ENCODE measurements at places on chromosomes 6 and 20.

DNA sequence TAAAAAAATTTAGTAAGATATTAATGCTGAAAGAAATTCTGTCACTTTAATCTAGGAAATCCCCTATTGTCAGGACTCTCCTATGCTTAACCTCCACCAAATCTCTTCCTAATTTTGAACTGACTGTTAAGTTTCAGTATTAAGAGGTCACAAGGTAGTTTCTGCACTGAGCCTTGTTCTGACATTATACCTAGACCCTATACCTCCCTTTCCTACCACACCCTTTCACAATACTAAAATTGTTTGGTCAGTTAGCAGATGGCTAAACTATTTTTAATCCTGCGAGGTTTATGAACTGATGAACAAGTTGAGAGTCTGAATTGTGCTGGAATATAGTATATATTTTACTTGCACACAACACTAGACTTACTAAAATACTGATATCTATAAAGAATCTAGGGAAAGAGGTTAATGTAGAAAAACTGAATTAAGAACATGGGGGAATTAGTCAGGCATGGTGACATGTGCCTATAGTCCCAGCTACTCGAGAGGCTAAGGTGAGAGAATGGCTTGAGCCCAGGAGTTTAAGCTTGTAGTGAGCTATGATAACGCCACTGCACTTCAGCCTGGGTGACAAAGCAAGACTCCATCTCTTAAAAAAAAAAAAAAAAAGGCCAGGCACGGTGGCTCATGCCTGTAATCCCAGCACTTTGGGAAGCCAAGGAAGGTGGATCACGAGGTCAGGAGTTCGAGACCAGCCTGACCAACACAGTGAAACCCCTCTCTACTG lies 51.5 kb downstream of the HBS1L start:
- DNase-seq = no peak

GRCh38 chr6:29528988-29529560 lies 30.5 kb downstream of the UBD start:
- no peak for DNase-seq

GRCh38 chr6:105794239-105794638 lies 291.9 kb upstream of the PRDM1 start:
- DNase-seq = no peak

DNA sequence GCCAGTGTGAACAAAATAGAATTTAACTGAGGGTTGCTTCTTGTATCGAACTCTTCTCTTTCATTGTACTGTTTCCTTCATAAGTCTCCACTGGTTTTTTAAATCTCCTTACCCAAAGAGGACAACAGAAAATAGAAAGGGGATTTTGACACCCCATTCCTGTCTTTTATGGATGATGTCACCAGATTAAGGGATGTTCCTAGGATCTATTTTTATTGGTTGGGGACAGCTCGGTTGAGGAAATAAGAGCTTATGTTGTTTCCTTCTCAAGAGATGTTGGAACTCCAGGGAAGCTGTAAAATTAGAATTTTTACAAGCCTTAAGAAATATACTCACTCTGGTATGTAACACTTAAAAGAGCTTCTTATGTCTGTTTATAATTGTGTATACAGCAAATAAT lies 171.5 kb downstream of the PHF3 start:
- no peak for DNase-seq

- DNase-seq = no peak
Observed at GRCh38 chr6:152353440-152353839, 283.7 kb downstream of the SYNE1 start.

DNA sequence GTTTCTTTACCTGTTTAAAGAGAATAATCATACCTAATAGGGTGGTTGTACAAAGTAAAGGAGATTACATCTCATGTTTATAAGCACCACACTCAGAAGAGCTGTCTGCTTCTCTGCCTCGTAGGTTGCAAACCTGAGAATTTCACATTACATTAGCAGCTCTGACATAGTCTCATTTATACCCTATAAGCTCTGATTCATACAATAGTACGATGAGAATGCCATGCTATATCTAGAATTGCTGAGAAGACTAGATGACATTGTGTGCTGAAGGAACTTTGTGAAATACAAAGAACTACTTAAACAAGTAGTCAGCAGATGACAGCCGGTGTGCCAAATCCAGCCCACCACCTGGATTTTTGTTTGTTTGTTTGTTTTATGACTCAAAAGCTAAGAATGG lies 121.2 kb downstream of the ADAT2 start:
- DNase-seq = no peak

DNA sequence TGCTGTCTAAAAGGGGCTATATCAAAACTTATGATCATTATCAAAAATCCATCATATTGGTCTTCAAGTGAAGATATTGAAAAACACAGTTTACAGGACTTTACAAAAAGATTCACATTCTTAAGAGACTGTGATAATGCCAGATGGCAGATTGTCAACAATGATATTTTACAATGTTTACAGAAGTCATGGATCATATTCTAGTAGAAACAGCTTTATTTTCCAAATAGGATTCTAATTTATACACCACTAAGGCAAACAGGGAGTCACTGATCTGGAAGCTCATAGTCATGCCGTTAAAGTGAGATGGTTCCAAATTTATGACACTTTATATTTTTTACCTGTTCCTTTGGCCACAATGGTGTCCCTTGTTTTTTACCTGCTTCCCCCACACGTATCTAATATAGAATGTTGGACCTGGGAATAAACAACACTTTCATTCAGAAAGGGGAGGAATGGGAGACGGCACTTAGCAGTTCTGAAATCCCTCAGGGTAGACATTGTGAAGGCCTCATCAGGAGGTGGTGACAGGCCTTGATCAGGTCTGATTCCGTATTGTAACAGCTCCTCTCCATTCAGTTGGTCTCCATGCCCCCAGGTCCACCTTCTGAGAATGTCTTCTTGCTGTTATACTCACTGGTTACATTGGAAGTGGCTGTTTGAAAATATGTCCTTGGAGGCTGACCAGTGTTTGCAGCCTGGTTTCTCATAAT lies 228.6 kb downstream of the ADGB start:
- no peak for DNase-seq

GRCh38 chr6:168149015-168149414 lies 70.0 kb upstream of the FRMD1 start:
- DNase-seq = no peak

DNA sequence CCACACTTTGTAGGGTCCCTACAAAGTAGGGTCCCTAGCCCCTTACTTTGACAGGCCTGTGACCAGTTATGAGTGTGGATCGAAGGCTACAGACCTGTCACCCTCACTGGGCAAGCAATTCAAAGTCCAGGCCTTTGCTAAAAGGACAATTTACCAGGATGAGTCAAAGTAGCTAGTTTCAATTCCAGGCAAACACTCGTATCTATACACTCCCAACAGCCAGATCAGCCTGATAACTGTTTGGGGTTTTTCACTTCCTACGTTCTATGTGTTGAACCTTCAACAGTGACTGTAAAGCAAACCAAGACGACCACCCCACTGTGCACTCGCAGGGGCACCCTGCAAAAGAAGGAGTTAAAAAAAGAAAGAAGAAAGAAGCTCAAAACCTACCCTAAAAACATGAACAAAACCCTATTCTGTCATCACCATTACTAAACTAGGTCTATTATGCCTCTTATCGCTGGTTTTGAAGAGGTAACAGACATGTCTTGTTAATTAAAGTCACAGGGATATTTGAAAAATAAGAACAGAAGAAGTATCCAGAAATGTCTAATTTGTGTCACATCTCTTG lies 3.2 kb downstream of the GFOD1 start:
- no peak for DNase-seq

All from activated T-helper 1 cell treated with Interleukin-2 at 50 U/mL for 16 hours (primary cell).